GM18507 (cell line): ENCODE measurements at places on chromosomes 6 and 20.

- no peak for DNase-seq
These were observed 5.9 kb upstream of the MRS2 start for GRCh38 chr6:24396824-24397223.

- DNase-seq, result no peak
These were observed 70.4 kb upstream of the XRN2 start for GRCh38 chr20:21232546-21233280.

GRCh38 chr6:147054871-147055270 lies 149.3 kb upstream of the STXBP5 start:
- no peak for DNase-seq

DNA sequence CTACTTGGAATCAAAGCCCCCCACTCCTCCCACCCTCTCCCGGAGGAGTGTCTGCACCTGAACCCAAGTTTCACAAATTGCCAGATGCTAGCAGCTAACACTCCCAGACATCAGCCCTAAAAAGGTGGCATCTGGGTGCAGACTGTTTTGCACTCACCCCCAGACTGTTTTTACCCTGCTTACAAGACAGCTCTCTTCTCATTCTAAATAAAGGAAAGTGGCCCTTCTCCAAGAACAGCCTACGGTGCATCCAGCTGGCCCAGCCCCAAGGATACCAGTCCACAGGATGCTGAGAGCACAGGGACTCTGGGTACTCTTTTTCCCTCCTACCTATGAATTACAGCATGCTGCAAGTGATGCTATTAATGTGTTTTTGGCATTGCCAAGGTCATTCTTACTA lies 842.0 kb upstream of the FLRT3 start:
- DNase-seq, result no peak

DNA sequence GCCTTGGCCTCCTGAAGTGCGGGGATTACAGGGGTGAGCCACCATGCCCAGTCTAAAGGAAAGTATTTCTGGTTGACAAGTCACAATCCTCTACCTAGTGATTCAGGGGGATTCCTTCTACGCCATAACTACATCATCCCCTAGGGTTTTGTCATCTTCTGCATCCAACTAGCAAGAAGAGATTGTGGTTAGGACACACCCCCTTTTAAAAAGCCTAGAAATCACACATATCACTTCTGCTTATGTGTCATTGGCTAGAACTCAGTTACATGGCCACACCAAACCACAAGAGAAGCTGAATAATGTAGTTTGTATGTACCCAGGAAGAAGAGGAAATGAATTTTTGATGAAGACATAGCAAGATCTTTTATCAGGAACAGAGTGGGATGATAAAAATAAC lies 14.7 kb upstream of the CHD6 start:
- DNase-seq, result no peak

GRCh38 chr6:154481521-154482013 lies 28.9 kb downstream of the CNKSR3 start:
- no peak for DNase-seq

- DNase-seq, result no peak
These were observed 163.3 kb upstream of the MARCKS start for GRCh38 chr6:113693851-113694250.

DNA sequence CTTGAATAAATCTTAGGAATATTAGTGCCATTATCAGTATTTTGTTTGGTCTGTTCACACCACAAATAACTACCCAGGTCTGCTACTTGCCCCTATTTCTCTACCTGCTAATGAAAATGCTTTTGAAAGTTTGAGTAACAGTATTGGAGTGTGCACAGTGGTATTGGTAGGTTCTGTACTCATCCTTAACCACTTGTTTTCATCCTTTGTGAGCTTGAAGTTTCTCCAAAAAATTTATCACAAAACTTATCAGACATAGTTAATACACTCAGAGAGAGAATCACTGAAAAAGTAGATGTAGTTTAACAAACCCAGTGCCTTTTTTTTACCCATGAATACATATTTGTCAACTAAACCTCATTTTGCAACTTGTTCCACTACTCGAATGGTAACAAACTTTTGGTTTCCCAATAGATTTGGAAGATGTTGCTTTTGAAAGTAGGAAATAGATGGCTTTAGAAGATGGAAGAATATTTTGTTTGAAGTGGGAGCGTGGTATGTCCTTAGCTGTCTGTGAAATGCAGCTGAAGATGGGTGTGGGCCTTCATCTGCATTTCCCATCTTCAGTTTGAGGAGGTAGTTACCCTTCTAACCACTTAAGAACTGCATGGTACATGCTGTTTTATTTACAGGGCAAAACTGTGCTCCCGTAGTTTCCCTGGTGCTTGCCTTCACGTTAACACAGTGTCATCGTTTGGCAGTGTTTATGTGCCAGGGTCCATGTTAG lies 9.0 kb downstream of the PTPN1 start:
- no peak for DNase-seq

- DNase-seq, result no peak
These were observed 302.6 kb upstream of the ARID1B start for GRCh38 chr6:156474507-156475120.

GRCh38 chr6:144955859-144956258 lies 670.7 kb downstream of the UTRN start:
- no peak for DNase-seq

DNA sequence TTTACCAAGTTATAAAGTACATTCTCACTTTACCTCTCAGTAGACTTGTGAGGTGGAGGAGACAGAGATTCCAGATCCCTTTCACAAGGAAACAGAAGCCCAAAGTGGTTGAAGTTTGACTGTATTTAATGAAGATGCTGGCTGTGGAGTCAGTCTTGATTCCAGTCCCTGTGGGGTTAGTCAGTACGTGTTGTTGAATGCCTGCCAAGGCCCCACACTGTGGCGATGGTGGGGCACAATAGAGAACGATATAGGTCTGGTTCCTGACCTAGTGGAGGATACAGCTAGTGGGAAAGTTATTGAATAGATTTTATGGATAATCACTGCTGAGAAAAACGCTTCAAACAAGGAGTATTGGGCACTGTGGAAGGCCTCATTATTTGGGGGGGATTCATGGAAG lies 71.4 kb downstream of the LRRC1 start:
- DNase-seq, result no peak

DNA sequence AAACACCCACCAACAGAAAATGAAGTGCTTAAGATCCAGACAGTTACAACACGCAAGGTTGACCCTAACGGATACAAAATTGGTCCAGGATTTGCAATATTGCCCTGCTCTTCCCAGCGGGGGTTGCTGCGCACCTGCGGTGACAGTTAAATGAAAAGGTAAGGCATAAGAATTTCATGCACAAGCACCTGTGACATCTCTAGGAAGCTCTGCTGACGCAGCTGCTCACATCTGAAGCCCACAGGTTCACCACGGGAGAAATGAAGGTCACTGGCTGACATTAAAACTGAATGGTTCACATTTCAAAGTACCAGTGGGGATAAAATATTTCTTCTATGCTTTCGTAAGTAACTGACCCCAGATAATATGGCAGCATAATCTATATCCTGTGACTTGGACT lies 689.3 kb upstream of the AGPAT4 start:
- no peak for DNase-seq

GRCh38 chr6:137823826-137824555 lies 43.1 kb upstream of the TNFAIP3 start:
- no peak for DNase-seq

DNA sequence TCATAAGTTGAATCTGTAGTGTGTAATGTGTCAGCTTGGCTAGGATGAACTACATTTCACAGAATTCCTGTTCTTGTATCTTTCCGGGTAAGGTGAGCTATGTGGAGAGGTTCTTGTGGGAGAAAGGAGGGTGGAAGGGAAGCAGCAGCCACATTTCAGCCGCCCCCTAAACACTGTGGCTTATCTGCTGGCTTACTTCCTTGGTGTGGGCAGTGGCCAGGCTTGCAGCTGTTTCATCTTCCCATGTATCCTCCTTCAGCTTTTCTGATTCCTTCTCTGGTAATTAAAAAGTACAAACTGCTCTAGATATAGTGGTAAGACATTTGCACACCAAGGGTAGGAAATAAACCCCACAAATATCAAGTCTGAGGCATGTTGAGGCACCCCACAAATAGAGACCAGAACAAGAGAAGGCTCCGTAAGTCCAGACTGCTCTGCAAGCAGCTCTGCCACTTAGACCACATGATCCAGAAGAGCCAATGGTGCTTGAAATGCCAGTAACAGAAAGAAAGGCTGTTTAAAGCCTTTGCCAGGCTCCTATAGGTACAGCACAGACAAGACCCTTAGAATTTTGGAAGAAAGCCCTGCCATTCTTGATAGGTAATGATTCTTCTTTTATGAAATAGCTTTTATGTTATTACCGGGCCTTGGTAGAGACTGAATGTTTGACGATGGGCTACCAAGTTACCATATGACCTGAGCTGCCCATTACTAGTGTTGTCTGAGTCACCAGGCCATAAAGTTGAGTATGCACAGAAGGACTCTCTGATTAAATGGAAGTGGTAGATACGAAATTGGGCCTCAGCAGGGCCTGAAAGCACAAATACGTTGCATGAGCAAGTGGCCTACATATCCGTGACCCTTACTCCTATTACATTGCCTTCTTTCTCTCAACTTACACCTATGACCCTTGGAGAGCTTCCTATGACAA lies 215.0 kb upstream of the SGK1 start:
- DNase-seq, result no peak

DNA sequence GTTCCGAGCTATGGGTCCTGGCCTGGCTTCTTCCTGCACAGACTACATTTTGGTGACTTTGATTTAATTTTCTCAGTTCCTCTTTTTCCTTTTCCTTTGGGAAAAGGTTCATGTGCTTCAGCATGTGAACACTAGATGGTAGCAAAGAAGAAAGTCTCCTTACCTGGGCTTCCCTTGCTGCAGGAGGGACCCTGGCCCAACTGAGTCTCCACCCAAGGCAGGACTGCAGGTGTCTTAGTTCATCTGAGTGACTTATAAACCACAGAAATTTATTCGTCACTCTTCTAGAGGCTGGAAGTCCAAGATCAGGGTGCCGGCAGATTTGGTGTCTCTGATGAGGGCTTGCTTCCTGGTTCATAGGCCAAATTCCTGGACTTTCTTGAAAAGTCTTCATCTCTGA lies 163.2 kb downstream of the SYCP2 start:
- no peak for DNase-seq

DNA sequence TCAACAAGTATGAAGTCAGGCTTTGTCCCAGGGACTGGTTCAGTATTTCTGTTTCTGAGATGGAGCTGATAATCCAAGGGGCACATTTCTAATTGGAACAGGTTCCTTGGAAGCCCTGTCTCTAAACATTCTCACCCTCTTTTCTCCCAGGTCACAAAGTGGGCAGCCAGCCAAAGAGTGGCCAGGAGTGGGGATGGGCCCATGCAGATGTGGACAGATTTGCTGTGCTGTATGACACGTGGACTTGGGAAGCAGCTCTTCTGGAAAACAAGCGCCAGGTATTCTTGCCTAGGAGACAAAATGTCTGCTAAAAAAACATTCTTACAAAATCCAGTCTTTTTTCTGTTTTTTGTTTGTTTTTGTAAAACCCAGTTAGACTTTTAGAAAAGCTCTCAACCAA lies 140.2 kb downstream of the CD164 start:
- no peak for DNase-seq

- DNase-seq, result no peak
These were observed 315.4 kb upstream of the CDYL start for GRCh38 chr6:4460586-4461475.

DNA sequence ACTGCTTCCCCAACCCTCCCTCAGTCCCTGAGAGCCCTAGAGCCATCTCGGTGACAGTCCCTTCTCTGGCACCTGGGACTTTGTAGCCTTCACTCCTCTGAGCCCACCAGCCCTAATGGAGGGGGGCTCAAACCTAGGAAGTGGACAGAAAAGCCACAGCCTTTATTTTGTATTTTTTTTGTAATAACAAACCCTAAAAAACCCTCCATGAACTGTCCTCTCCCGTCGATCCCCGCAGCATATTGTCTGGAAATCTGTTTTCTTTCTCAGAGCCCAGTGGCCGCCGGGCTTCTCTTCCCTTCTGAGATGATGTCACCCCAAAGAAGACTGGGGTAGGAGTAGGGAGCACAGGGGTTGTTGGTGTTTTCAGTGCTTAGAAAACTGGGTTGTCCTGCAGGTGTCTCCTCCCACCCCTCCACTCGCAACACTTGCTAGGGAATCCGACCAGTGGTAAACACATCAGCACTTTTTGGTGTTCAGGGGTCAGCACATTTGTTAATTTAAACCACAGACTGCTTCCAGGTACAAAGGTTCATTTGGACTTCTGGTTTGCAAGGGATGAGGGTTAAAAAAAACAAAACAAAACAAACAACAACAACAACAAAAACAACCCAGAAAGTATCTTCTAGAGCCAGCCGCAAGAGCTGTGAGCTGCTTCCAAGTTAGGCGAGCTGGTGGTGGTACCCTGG lies 9.9 kb downstream of the PAX1 start:
- DNase-seq, result no peak

- no peak for DNase-seq
These were observed 174.8 kb upstream of the HEY2 start for GRCh38 chr6:125574604-125575003.

DNA sequence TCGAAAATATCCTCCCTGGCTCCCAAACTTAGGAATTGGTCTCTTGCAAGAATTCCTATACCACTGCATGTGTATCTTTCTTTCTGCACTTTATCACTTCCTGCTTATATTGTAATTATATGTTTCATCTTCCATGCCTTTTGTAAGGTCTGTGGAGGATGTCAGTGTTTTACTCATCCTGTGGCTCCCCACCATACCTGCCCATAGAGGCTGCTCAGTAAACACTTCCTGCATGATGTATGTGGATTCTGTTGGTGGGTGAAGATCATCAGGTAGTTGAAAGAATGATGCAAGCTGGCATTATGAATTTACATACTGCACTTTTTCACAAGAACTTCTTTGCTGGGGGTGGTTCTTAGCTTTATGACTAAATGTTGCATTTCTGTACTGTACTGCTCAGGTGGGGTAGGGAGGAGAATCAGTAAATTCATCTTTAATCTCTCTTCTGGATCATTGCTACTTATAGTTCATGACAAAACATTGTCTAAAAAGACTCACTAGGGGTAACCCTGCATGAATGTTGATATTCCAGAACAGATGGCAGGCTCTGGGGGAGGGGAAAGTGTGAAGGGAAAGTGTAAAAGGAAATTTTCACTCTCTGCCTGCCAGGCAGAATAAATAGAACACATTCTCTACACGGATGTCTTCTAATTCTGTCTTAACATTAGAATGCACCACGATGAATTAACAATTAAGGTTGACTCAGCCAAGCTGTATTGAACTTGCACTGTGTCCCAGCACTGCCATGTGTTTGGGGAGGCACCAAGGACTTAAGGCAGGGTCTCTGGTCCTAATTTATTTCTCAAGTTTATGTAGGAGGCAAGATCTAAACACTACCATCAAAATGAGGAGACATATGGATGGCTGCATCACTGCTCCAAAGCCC lies 36.0 kb upstream of the KLHL31 start:
- DNase-seq, result no peak

GRCh38 chr20:33653900-33654596 lies 8.1 kb upstream of the C20orf144 start:
- no peak for DNase-seq

- no peak for DNase-seq
These were observed 37.4 kb downstream of the GNAS start for GRCh38 chr20:58889798-58890517.

- no peak for DNase-seq
These were observed 134.1 kb downstream of the ELOVL4 start for GRCh38 chr6:79813143-79813850.
